Stimulated activated CD4-positive, alpha-beta T cell treated with anti-CD3 and anti-CD28 coated beads, Interleukin-1b, Interleukin-23, amount 100 ng/mL, for 24 hours (primary cell): ENCODE measurements at places on chromosomes 12 and 14.
A peak's percentile ranks its signal among the peaks of the same experiment; 100 is the strongest.

DNA sequence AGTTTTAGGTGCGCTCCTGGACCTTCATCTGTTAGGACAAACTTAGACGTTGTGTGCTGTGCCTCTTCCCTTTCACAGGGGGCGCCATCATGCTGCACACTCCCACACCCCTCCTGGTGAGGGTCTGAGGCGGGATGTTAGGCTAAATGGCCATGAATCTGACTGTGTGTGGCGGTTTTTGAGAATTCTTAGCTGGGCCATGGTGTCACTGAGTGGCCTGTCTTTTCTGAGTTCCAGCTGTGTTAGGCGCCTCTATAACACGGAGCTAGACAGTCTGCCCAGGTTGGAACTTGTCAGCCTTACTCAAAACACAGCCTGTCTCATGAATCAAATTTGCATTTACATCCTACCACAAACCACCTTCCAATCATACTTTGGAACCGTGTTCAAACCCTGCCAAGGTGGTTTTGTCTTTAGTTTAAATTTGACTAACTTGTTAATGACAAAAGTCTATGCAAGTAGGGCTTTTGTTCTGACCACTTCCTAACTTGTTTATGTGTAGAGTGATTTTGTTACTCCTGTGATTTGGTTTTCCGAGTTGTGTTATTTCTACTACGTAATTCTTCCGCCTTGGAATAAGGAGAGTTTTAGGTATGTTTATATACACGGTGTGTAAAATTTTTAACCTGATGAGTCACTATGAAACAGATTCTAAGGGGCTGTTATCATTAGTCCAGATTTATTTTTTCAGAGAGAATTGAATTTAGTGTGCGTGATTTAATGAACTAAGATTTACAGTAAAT, 19.6 kb downstream of the ACVR1B start:
- peak; percentile 45 for DNase-seq

DNA sequence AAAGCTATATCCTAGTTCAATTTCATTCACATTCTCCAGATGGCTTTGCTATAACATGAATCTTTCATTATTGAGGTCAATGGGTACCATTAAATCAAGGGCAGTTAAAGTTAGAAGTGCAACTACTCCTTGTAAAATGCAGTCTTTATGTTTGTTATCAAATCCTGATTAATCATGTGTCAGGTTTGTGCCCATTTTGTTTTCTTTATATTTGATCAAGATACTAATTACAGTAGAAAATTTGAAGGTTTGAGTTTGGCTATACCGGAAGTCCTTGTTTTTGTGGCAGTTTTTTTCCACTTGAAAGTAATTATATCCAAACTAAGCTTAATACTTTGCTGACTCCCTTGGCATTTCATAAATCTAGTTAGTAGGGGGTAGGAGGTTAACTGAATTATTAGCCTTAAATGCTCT, 513.0 kb downstream of the DIO2 start:
- DNase-seq: no peak

DNA sequence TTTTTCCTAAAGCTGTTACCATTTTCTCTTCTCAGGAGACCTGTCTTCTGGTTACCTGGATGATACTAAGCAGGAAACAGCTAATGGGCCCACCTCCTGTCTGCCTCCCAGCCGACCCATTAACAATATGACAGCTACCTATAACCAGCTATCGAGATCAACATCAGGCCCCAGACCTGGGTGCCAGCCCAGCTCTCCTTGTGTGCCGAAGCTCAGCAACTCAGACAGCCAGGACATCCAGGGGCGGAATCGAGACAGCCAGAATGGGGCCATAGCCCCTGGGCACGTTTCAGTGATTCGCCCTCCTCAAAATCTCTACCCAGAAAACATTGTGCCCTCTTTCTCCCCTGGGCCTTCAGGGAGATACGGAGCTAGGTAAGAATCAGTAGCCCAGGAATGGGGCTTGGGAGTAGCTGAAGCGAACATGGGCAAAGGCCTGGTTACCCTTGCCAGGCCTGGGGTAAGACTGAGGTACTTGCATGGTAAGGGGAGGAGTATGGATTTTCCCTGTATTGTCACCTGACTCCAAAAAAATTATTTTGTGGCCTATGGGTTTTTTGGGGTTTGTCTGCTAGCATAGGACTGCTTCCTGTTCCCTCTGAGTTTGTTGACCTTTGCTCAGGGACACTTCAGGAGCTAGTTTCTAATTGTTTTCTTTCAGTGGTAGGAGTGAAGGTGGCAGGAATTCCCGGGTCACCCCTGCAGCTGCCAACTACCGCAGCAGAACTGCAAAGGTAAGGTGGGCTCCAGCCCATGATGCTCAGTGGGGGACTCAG, 26.6 kb downstream of the TRAFD1 start:
- DNase-seq: no peak

- no peak for DNase-seq
Measured at GRCh38 chr12:22625762-22626294, 857 bp downstream of the ETNK1 start.

- no peak for DNase-seq
Measured at GRCh38 chr12:119181944-119182343, 3.2 kb downstream of the HSPB8 start.

DNA sequence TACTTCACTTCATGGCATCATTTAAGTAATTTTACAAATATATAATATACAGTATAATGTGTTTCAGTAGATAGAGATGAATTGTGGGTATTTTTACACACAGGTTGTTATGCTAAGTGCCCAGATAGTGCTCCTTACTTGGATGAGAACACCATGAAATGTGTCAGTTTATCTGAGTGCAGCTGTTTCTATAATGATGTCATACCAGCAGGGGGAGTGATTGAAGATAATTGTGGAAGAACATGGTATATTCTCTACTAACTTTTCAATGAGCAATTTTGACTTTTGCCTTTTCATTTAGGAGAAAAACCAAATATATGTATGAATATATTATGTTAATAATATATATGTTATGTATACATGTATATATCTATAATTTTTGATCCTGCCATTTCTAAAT, 221.6 kb downstream of the LRRK2 start:
- no peak for DNase-seq

DNA sequence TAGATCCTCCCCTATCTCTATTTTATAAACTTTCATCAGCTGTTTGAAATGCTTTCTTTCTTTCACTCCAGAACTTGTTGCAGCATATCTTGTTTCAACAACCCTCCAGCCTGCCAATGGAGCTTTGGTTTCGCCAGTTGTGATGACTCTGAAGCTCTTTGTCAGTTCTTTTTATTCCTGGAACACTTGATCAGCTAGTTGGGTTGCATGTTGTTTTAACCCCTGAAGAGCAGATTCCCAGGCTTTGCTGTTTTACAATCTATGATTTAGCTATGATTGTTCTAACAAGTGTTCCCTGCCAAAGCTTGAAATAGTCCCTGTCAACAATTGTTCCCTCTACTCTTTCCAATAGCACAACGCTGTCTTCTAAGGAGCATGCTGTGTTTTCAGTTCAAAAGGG, 50.6 kb upstream of the FUT8 start:
- DNase-seq: no peak

DNA sequence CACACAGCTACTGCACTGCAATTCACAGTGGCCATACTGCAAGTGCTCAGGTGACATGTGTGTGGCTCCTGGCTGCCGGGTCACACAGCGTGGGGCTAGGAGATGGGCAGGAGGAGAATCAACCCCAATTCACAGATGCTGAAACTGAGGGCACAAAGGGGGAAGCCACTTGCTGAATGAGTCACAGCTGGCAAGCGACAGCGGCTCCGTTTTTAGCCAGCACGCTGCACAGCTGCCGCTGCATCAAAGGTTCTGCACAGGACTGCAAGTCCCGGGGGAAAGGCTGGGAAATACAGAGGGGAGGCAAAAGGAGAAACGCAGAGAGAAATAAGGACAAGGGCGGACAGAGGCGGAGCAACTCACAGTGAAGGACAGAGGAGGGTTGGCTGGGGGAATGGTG, 57.9 kb downstream of the KDM2B start:
- no peak for DNase-seq

DNA sequence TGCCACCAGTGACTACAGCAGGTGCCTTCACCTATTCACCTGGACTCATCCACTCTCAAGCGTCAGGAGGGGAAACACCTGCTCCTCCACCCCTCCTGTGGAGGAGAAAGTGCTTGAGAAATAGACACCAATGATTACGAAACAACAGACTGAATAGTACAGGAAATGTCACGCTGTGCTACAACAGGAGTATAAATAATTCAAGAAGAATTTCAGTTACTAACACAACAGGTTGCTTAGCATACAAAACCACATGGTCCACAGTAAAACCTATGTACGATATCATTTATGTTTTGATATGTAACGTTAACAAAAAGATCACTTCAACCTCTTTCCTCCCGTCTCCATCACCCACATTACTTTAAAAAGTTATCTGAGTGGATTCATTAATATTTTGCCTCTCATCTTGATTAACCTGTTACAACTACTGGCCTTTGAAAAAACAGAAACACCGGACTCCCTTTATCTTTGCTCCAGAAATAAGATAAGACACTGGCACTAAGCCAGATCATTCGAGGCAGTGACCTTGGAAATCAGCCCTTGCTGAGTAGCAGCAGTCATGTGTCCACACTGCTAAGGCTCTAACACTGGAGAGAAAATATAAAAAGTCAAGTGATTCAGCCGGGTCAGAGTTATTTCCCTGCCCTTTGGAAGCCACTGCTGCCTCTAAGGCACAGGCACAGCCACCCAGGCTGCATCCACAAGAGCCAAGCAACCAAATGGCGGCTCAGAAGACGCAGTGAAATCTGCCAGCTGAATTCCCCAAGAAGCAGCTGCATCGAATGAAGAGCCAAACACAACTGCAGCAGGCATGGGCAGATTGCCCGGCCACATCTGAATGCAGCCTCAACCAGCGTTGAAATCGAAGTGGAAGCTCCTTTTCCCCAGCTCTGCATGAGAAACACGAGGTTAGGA, 40.9 kb downstream of the NT5DC3 start:
- no peak for DNase-seq

GRCh38 chr12:14928931-14929330, 9.4 kb downstream of the ERP27 start:
- DNase-seq: no peak

GRCh38 chr14:62706217-62706616, 339.0 kb downstream of the KCNH5 start:
- no peak for DNase-seq

DNA sequence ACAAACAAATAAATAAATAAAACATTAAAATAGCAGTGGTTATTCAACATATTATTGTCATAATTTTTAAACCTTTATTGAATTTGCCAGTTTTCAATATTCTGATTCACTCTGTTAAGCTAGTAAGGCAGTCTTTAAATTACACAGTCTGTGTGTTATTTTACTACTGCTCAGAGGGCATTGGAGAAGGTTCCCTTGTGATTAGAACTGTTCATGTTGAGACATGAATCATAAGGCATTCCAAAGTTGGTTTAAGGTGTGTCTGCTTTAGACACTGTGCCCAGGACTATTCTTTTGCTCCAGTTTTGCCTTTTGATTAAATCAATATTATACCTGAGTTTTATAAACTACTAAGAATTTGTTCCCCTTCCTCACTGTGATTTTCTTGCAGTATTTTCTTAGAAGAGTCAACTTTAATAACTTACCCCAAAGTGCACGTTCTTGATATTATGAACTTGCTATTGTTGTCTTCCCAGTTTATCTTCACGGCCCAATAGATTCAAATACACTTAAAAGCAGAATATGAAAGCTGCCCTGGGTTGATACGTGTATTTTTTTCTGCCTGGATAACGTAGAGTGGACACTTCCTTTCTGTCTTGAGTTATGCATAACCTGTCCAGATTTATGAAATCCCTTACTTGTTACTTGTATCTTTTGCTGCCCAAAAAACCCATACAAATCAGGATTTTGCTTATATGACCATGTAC, 105.3 kb upstream of the BCAT1 start:
- DNase-seq: no peak

DNA sequence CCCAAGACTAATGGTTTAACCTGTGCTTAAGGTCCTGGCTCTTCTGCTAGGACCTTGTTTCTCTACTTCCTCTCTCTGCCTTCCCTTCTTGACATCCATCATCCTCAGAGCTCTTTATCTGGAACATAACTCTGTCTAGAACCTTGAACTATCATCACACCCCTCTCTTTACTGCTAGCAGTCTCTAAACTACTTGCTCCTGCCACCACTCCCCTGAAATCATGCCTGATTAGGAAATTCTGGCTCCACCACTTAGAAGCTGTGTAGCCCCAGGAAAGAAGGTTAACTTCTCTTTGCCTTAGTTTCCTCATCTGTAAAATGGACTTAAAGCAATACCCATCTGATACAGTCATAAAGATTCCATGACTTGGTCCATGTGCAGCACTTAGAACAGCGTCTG, 9.1 kb downstream of the SLC38A1 start:
- no peak for DNase-seq

GRCh38 chr12:74393272-74393671, 144.4 kb upstream of the ATXN7L3B start:
- DNase-seq: no peak

DNA sequence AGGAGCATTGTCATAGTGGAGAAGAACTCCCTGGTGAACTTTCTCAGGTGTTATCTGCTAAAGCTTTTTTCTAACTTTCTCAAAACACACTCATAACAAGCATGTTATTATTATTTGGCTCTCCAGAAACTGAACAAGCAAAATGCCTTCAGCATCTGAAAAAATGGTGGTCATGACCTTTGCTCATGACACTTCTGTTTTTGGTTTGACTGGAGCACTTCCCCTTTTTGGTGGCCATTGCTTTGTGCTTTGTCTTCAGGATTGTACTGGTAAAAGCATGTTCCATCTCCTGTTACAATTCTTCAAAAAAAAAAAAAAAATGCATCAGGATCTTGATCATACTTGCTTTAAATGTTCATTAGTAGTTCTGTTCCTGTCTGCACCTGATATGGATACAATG, 1241.6 kb upstream of the USP15 start:
- no peak for DNase-seq

GRCh38 chr12:11801643-11802042, 152.2 kb downstream of the ETV6 start:
- no peak for DNase-seq

- DNase-seq: no peak
Measured at GRCh38 chr14:92573761-92574498, 60.3 kb downstream of the RIN3 start.

GRCh38 chr12:47034661-47035060, 44.8 kb upstream of the PCED1B start:
- DNase-seq: no peak

DNA sequence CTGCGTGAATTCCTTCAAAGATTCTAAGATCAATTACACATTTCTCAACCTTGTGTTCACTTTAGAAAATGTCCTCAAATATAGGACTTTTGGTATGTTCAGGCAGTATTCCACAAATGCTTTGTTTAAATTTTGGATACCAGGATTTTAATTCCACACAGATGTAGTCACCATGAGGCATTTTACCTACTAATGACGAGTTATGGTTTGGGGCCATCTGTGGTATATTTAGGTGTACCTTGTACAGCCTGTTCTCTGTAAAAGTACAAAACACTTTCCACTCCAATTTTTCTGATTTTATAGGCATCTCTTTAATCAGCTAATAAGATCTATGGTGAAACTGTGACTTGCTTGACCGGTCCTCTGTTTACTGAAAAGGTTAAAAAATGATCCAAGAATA, 275.7 kb upstream of the PRICKLE1 start:
- no peak for DNase-seq

DNA sequence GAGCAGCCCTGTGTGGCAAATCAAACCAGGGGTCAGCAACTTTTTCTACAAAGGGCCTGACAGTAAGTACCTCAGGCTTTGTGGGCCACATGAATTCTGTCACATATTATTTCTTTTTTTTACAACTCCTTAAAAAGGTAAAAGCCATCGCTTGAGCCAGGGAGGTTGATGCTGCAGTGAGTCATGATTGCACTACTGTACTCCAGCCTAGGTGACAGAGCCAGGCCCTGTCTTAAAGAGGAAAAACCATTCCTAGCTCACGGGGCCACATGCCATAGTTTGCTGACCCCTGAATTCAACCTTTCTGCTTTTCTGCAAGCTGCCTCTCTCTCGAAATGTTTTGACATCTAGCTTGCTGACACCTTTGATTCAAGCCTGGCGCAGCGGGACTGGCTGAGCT, 55.1 kb upstream of the CORO1C start:
- no peak for DNase-seq
